Astrocyte (in vitro differentiated cells and primary cell): ENCODE measurements at places on chromosomes 11 and 22. TPM values are rescaled to one million over a fixed set of nuclear protein-coding genes. Genes with fewer than 3 reads are reported as not detected.

Gene KRTAP5-9
- total RNA-seq, result 0.43 TPM in 1 of 2 replicates, not detected in the other

Gene TSPAN18
- total RNA-seq, result 31.7 and 39.1 TPM in 2 replicates

Gene TMEM191B
- 2.8 and 3.1 TPM in 2 replicates for total RNA-seq

Gene PLEKHB1
- 4.5 and 5.8 TPM in 2 replicates for total RNA-seq

Gene MTMR3
- 37.3 and 41.0 TPM in 2 replicates for total RNA-seq

Gene OAF
- 20.9 and 22.5 TPM in 2 replicates for total RNA-seq

Gene NCAM1
- 17.4 and 24.5 TPM in 2 replicates for total RNA-seq

Gene PRG3
- not detected in 2 replicates for total RNA-seq

Gene GGTLC2
- not detected in 2 replicates for total RNA-seq

Gene NOX4
- 36.5 and 49.2 TPM in 2 replicates for total RNA-seq

Gene IRAG1
- 3.7 and 5.4 TPM in 2 replicates for total RNA-seq

Gene CD44
- total RNA-seq, result 148 and 154 TPM in 2 replicates

Gene HEPN1
- not detected in 2 replicates for total RNA-seq

Gene OR4S1
- not detected in 2 replicates for total RNA-seq

Gene ANO9
- 0.82 and 1.9 TPM in 2 replicates for total RNA-seq

Gene AMOTL1
- 46.1 and 47.8 TPM in 2 replicates for total RNA-seq

Gene LMNTD2
- 2.5 and 2.8 TPM in 2 replicates for total RNA-seq

Gene CHST1
- 2.6 and 3.0 TPM in 2 replicates for total RNA-seq

Gene MIAT
- total RNA-seq, result 22.8 and 32.1 TPM in 2 replicates

Gene IPO7
- total RNA-seq, result 142 and 158 TPM in 2 replicates

Gene FDX1
- total RNA-seq, result 6.8 and 7.1 TPM in 2 replicates
